Osteocyte (in vitro differentiated cells): ENCODE measurements at places on chromosomes 6 and 20.

GRCh38 chr6:116084284-116084683 lies 16.4 kb upstream of the NT5DC1 start:
- no peak for DNase-seq

DNA sequence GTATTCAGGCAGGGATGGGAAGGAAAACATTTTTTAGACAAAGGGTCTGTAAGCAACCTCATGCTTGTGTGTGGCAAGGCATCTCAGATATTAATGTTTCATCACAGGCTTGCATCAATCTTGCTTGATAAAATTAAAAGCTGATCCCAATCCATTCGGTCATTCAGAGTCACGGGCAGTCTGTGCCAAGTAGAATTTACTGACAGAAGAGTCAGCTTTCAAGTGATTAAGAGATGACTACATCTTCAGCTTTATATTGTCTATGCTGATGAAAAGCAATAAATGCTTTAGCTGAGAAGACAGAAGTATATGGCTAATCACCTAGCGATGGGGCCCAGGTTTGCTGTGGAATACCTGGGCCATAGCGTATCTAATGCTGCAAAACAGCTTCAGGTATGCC lies 3.5 kb downstream of the PLEKHG1 start:
- no peak for DNase-seq

DNA sequence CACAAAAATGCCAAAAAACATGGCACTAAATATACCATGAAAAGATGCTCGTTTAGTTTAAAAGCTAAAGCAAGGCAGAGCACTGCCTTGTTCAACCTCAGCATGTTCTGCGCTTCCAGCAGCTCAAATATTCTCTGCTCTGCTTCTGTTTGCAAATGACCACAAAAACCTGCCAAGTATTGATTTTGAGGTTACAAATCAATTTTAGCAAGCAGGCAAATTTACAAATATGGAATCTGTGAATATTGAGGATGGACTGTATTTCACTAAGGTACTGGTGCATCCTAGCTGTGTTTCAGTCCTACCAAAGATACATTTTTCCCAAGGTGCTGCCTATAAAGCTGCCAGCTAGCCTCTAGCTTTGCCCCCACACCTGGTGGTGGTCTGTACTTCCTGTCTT lies 449.9 kb downstream of the PREX1 start:
- DNase-seq: no peak

- DNase-seq: no peak
Measured at GRCh38 chr20:45780159-45780558, 11.5 kb downstream of the WFDC3 start.

DNA sequence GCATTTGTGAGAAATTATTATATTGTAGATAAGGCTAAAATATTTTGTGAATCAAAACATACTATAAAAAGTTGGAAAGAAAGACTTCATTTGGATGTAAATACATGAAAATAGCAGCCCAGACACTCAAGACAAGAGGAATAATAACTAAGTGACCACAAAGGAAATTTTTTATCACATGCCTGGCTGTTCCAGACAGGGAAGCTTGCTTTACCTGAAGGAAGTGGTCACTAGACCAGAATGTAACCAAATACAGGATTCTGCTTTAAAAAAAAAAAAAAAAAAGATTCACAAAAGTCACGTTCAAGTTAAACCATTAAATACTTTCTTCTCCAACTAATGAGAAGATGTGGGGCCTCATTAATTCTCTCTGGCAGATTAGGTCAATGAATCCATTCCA lies 9.3 kb upstream of the HLA-DQB2 start:
- DNase-seq: no peak

- no peak for DNase-seq
Measured at GRCh38 chr6:18400831-18401446, 13.8 kb downstream of the RNF144B start.

DNA sequence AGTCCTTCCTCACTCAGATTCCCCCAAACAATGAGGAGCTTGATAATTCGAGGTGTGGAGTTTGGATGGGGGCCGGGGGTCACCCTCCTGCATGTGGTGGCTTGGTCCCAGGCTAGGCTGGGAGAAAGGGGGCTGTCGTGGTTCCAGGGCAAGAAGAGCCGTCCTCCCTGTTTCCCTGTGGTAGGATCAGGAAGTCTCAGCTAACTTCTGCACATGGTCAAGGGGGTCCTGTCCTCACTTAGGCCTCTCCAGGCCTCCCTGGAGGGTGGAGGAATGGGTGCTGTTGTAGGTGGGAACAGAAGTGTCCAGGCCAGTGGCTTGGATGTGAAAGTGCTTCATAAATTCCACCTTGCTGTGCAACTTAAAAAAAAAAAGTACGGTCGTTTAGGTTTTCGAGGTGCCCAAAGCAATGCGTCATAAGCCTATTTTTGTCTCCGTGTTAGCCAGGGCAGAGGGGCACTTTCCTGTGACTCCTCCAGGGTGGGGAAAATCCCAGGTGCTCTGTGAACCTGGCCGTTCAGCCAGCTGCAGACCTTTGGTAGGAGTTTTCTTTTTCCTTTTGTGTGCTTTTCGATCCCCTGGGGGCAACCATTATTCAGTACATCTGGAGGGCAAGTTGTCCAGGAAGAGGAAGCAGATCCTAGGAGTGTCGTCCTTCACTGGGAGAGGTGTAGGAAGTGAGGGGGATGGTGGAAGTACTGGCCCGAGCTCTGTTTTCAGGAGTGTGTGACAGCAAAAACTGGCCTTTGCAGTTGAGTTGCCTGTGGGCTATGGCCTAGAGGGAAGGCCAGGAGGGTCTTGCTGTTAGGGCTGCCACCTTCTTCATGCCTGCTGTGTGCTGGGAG lies 9.6 kb downstream of the IGF2R start:
- DNase-seq: no peak
